Tibial nerve (tissue), 4 donors: ENCODE measurements at places on chromosomes 7 and 10.

DNA sequence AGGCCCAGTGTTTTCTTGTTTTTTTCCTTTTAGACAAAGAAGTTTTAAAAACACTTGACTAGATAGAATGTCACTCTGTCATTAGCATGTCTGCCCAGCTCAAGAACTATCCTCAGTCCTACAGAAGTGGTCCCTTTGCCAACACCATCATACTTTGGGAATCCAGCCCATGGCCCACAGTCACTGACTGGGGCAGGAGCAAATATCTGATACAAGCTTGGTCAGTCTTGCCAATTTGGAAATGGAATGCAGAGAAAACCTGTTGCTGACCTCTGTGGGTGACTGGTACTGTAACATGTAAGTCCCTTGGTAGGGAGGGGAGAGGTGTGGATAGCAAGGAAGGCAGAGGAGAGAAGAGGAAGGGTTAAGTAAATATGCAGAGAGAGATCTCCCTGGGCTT is 47.8 kb downstream of the IPMK start:
- no peak for DNase-seq

DNA sequence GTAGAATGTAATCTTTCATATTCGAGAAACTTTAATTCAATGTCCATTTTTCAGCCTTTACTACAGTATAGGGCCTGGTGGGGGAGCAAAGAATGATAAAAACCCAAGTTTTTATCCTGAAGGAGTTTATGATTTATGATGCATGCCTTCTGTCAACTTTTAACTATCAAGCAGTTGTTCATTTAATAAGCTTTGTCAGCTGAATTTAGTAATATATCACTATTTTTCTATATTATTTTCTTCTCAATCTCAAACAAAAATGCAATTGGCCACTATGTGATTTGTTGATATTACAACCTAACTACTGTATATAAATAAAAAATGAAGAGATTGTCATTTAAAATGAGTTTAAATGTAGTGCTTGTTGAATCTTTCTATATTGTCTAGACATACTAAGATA is 2.4 kb downstream of the NUP42 start:
- DNase-seq: no peak

GRCh38 chr10:49389361-49389933 is 6.4 kb downstream of the DRGX start:
- no peak for DNase-seq

DNA sequence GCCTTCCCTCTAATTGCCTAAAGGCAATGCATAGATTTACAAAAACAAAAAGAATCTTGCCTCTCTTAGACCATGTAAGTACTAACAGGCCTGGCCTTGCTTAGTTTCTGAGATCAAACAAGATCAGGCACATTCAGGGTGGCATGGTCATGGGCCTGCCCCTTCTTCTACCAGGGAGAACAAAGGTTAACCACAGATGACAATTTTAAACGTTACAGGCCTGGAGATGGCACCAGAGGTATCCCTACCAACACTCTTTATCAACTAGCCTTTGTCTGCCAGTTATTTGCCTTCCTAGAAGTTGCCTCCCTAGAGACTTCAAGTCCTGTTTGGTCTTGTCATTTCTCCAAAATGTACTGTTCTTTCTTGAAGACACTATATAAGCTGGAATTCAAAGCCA is 252.6 kb downstream of the DOCK4 start:
- no peak for DNase-seq

GRCh38 chr10:8829592-8829991 is 775.1 kb downstream of the GATA3 start:
- DNase-seq: no peak

GRCh38 chr10:86965986-86966654 is 2.2 kb upstream of the ADIRF start:
- no peak for DNase-seq

DNA sequence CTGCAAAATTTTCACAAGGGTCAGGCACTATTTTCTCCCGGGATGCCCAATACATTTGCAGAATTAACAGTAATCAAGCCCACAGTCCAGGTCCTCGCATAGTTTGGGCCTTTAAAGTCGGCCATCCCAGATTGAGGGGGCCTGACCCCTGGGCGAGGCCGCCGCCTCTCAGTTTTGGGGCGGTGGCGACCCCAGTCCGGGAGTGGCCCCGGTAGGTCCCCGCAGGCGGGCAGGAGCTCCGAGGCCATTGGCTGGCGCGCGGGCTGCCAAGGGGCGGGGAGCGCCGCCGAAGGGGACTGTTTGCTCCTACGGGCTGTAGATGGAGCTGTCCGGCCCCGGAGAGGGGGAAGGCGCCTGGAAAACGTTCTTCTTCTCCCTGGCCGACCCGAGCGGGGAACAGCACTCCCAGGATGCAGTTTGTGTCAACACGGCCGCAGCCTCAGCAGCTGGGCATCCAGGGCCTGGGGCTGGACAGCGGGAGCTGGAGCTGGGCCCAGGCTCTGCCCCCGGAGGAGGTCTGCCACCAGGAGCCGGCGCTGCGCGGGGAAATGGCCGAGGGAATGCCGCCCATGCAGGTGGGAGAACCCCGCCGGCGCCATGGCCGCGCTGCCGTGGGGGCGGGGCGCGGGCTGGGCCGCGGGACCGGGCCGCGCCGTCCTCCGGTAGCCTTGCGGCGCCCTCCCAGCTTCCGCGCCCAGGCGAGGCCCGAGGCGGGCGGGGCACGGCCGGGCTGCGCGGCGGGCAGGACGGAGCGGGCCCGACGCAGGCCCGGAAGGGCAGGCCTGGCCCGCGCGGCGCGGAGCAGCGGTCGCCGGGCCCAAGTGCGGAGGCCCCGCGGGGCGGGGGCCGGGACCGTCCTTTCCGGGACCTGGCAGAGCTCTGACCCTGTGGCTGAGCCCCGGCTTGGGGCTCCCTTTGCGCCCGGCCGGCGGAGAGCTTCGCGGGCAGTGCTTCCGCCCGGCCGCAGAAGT is at the start of gene ZNF282:
ZNF282 (plus strand) TSS at position 367 of the 971 bp plus-strand sequence; CDS start at position 411, 44 bp downstream.
- peak; percentile 69 for DNase-seq

GRCh38 chr10:118595598-118596425 is at the start of gene PRLHR:
Gene PRLHR (minus strand): TSS chr10:118595648. CDS start chr10:118595244, 404 bp downstream.
- DNase-seq: no peak

DNA sequence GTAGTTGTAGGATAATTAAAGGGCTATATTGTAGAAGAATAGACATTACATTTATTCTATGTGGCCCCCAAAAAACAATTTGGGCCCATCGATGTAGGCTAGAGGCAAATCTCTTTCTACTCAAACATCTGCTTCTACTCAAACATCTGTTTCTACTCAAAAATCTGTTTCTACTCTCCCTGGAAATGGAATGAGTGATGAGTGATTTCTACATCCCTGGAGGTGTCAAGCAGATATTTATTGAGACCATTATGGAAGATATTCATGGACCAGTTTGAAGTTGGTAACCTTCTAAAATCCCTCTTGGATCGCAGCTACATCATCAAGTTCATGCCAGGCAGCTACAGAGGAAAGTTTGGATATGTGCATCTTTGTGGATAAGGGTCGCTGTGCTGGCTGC is 5.1 kb upstream of the PLPP4 start:
- DNase-seq: no peak

DNA sequence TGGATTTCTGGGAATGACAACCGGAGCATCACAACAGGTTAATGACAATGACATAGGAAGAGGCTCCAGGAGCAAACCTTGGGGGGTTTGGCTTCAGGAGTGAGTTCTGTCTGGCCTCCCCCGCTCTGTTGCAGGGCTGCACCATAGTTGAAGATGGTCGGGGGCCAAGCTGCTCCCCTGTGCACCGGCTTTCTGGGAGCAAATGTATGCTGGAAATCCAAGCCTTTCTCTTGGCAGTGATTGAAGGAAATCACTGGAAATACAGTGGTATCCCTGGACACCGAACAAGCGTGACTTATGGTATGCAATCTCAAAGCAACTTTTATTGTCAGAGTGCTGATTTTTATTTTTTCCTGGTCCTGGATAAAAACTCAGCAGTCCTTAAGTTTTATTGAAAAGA is 251.9 kb upstream of the ZNF32 start:
- no peak for DNase-seq

DNA sequence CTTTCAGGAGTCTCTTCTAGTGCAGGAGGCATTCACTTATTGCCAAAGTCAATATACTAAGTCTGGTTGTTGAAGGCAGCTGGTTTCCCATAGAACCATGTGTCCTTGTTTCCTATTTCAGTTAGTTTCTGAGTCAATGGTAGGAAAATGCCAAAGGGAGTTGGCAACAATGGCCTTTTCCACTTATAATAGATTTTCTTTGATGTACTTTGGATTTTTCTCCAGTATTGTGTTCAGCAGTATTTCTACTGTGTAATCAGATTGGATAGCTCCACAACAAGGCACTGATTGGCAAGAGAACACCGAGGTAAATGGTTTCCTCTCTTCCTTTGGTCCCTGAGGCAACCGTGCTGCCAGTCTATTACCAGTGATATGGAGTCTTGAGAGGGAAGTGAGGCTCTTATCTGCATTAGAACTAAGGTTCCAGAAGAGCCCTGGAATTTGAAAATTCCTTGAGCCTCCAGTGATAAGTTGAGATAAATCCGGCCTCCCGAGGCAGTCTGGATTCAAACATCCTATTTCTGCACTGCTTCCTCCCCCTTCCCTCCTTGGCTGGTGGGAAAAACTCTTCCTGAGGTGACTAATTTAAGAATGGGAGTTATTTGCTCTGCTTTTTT is 7.9 kb upstream of the SEPTIN7 start:
- no peak for DNase-seq

- DNase-seq: no peak
These were observed 889.3 kb upstream of the CELF2 start for GRCh38 chr10:10128387-10128786.

DNA sequence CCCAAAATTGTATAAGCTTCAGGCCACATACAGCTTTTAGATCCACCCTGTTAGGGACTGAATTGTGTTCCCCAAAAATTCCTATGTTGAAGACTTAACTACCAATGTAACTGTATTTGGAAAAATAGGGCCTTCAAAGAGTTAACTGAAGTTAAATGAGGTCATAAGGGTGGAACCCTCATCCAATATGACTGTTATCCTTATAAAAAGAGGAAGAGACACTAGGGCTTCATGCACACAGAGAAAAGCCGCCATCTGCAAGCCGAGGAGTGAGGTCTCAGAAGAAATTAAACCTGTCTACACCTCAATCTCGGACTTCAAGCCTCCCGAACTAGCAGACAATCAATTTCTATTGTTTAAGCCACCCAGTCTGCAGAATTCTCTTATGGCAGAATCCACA is 317.9 kb upstream of the NFE2L3 start:
- no peak for DNase-seq

GRCh38 chr10:110077436-110078130 is 69.8 kb downstream of the ADD3 start:
- DNase-seq: no peak

DNA sequence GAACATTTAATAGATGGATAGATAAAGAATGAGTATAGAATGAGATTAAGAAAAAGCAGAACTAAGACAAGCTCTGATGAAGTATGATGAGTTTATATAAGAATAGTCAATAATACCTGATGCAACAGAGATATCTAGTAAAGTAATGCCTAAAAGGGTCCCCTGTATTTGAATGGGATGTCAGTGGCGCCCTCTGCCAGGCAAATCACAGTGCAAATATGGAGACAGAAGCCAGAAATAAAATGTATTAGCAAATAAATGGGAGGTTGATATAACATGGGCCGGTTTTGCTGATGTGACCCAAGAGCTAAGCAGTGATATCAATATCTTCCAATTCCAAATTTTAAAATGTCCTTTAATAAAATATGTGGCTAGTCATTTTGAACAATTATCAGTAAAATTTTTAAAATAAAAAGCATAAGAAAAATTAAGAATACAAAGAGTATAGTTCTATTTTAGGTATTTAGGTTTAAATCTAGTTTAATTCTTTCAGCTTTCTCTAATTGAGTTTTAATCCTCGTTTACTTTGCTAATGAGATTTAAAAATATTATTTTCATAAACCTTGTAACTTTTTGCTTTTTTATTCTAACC is 62.6 kb downstream of the ADK start:
- no peak for DNase-seq
